ENCODE measurements at places on chromosomes 6 and 20.

DNA sequence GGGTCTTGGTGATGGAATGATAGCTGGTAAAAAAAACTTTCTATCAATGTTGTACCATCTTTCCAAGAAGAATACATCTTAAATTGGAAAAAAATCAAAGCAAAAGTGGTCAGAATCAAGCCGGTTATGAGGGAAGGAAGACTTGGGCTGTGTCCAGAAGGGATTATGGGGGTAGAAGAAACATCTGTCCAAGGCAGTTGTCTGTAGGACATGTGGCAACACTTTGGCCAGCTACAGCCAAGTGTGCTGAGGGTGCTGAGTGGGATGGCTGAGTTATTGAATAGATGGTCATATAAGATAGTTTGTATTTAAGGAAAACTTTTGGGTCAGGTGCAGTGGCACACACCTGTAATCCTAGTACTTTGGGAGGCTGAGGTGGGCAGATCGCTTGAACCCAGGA, 38.4 kb downstream of the INSM1 start:
- no peak for DNase-seq

GRCh38 chr20:23118766-23119165, 32.6 kb upstream of the CD93 start:
- DNase-seq: no peak

- DNase-seq: peak; percentile 78
Observed at GRCh38 chr6:137223370-137224131, 4.4 kb upstream of the IFNGR1 start.

GRCh38 chr20:34512955-34513419, 3.2 kb upstream of the DYNLRB1 start:
- no peak for DNase-seq

DNA sequence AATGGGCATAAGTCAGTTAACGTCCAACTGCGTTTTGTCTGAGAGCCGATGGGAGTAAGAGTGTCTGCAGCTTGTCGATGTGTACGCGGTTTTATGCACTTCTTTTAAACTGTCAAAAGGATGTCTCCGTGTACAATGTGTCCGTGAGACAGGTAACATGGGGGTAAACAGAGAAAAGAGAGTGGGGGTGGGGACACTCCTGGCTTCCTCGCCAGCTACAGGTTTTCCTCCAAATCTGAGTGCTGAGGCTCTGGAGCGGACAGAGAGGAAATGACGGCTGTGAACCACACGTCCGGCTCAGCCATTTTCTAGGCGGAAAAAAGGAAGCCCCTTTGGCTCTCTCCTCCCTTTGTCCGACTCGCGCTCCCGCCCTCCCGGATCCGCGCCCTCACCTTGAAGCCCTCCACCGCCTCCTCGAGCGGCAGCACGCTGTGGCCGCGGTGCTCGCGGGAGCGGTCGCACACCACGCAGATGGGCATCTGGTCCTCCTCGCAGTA, 916 bp downstream of the TRIM27 start:
- peak; percentile 61 for DNase-seq

DNA sequence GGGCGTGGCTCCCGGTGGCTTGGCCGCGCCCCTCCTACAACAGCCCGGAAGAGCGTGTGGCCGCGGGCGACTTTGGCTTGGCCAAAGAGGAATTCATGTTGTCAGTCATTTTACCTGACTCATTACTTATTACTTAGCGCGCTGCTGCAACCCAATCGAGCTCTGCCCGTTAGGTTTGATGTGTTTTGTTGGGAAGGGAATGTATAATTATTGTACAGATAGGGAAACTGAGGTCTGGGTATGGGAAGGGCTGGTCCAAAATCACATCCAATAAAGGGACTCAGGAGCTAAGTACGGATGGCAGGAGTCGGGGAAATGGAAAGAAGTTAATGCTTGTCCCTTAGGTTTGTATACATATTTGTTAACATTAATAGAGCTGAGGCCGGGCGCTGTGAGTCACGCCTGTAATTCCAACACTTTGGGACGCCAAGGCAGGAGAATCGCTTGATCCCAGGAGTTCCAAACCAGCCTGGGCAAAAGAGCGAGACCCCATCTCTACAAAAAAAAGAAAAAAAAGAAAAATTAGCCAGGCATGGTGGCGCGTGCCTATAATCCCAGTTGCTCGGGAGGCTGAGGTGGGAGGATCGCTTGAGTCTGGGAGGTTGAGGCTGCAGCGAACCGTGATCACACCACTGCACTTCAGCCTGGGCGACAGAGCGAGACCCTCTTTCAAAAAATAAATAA, 639 bp upstream of the ZNF335 start:
- no peak for DNase-seq

GRCh38 chr6:101851911-101852310, 458.4 kb downstream of the GRIK2 start:
- DNase-seq: no peak

DNA sequence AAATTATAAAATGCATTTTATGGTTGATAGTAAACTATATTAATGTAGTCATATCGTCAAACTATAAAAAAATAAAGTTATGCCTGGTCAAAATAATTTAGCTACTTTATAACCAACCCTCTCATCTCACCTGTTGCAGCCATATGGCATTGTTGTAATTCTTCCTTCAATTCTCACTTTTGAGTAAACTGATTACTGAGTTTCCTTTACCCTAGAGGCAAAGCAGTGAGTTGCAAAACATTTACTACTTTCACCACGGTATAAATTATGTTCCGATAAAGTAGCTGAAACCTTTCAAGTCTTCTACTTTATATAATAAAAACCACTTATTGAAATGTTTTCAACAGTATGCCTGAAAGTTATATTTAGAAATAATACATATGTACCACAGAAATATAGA, 113.8 kb downstream of the AHI1 start:
- no peak for DNase-seq

- DNase-seq: peak; percentile 29
Observed at GRCh38 chr20:18578581-18578980, 9.3 kb upstream of the DTD1 start.

GRCh38 chr6:82691997-82692396, 328.4 kb downstream of the TPBG start:
- DNase-seq: no peak

DNA sequence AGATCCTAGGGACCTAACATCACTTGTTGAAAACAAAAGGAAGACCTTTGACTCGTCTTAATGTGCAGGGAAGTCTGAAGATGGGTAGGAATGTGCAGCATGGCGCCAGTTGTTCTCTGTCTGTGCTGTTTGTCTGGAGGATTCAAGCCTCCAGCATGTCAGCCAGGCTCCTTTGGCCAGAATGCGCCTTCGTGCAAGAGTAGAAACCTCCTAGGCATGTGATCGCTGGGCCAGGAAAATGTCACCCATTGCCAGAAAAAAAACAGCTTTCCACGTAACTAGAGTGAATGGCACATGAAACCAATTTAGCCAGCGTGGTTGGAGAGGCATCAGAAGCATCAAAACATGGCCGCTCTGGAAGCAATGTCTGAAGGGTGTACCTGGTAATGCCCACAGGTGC, 132.7 kb downstream of the EDN1 start:
- DNase-seq: no peak

GRCh38 chr20:57195469-57196100, 70.9 kb downstream of the BMP7 start:
- no peak for DNase-seq

DNA sequence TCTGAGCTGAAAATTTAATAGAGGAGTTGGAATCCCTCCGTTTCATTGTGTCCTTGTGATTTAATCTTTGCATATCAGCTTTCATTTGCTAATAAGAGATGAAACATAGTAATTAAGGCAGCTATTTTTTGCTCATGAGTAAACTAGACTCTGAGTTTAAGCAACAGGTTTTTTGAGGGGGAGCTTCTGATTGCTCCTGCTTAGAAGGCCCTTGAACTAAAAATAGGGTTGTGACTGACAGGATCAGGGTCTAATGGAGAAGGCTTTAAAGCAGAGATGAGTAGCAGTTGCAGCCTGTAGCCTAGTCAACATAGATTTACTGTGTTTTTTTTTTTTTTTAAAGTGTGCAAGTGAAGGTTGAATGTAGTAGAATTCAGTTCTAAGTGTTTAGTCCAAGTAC, 17.4 kb downstream of the HSF2 start:
- DNase-seq: no peak

- DNase-seq: peak; percentile 14
Observed at GRCh38 chr20:43749734-43750294, 23.0 kb upstream of the GTSF1L start.
